ENCODE measurements at places on chromosomes 1 and 21. TPM values are rescaled to one million over a fixed set of nuclear protein-coding genes. Genes with fewer than 3 reads are reported as not detected.

The INSRR gene
- not detected for total RNA-seq

The MANEAL gene
- 1.8 TPM for total RNA-seq

The CGN gene
- not detected for total RNA-seq

The LCE2B gene
- total RNA-seq, result not detected

The FMOD gene
- total RNA-seq, result 1.6 TPM

The KRTAP11-1 gene
- not detected for total RNA-seq

The SPATA21 gene
- total RNA-seq, result not detected

The VHLL gene
- not detected for total RNA-seq

The LYPD8 gene
- not detected for total RNA-seq

The C1orf141 gene
- total RNA-seq, result not detected

The KRTAP21-2 gene
- not detected for total RNA-seq

The KIF26B gene
- 0.87 TPM for total RNA-seq

The PCAT6 gene
- total RNA-seq, result not detected

The MRPS21 gene
- total RNA-seq, result 30.4 TPM

The TEKT2 gene
- total RNA-seq, result 0.15 TPM

The TTC4 gene
- total RNA-seq, result 23.0 TPM

The TMCO1 gene
- total RNA-seq, result 103 TPM

The ACKR1 gene
- not detected for total RNA-seq

The IFNLR1 gene
- not detected for total RNA-seq

The UBE2U gene
- total RNA-seq, result not detected

The DMBX1 gene
- not detected for total RNA-seq

The RPTN gene
- total RNA-seq, result not detected

The GSTM5 gene
- 6.4 TPM for total RNA-seq

Measured in smooth muscle cell of trachea (primary cell).